Mesenchymal stem cell (in vitro differentiated cells and primary cell): ENCODE measurements at places on chromosomes 3 and 15.

GRCh38 chr3:53763353-53763752 lies 82.9 kb downstream of the CHDH start:
- no peaks in the 10 kb centered on the region for H3K4me1 ChIP-seq
- no peak overlapping the region for H3K27ac ChIP-seq
- no peaks in the 10 kb centered on the region for H3K36me3 ChIP-seq
- peaks cover 26% of the 10 kb centered on the region for H3K27me3 ChIP-seq

DNA sequence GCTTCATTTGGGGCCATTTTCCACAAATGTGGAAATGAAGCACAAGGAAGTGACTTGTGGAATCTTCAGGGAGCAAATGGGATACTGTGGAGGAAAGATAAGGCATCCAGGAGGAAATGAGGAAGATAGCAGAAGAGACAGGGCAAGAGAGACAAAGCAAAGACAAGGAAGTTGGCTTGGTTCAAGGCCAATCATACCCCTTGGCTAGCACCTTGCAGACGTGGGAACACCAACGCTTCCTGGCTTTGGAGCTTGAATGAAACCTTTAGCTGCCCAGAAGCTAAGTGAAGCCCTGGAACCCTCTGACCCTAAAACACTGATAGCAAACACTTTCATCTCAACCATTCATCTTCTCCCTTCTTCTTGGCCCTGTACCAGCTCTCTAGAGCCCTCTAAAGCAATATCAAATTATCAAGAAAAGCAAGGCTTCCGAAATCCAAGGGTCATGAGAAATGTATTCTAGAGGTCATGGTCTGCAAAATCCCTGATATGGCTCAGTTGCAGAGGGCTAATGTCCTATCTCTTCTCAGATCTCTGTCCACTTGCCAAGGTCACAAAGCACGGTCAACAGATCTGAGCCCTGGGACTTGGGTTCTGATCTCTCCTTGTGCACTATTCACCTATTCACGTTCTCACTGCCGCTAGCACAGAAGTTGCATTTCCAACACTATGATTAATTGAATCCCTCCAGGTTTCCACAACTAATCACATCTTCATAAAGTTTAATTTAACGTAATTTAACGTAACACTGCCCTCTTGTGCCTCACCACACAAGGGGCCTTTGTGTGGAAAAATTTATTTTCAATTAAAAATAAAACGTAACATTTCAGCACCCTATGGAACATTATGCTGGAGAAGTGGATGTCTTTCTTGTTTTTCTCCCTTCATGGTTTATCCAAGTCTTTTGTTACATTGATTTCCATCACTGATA lies 557.6 kb upstream of the ADAMTS9 start:
- H3K4me1 ChIP-seq, result no peaks in the 10 kb centered on the region
- H3K36me3 ChIP-seq, result no peaks in the 10 kb centered on the region
- no peak overlapping the region for H3K27ac ChIP-seq
- no peak overlapping the region for H3K4me3 ChIP-seq
- H3K27me3 ChIP-seq, result peaks cover 6% of the 10 kb centered on the region
- peak; percentile 34 for DNase-seq

DNA sequence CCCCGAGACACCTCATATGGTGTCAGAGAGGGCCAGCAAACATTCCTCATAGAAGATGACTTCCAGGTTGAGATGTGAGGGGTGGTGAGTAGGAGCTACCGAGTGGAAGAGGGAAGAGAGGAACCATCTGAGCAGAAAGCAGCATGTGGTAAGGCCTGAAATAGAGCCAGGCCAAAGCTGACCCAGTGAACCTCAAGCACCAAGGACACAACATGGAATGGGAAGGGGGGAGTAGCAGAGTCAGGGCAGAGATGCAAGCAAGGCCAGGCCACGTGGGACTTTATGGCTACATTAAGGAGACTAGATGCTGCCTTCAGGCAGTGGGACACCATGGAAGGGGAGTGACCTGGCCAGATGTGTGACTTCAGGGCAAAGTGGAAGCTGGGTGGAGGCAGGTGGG lies 38.3 kb upstream of the WNT5A start:
- no peak overlapping the region for H3K4me3 ChIP-seq
- H3K36me3 ChIP-seq, result no peaks in the 10 kb centered on the region
- peaks cover 21% of the 10 kb centered on the region for H3K4me1 ChIP-seq
- no peak overlapping the region for H3K27ac ChIP-seq

DNA sequence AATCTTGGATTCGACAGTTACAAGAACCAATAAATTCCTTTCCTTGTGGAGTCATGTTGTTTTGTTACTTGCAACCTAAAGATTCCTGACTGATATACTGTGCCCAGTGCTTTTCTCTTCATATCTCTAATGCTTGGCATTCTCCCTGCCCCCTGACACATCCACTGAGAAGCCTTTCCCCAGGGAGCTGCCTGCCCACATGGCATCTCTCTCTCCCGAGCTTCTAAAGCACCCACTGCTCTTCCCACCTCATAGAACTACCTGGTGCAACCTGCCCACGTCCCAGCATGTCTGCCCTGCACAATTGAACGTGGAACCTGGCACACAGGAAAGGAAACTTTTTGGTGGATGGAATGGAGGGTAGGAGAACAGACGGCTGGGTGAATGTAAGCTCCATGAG lies 6.8 kb downstream of the CYP8B1 start:
- peaks cover 27% of the 10 kb centered on the region for H3K27me3 ChIP-seq
- H3K27ac ChIP-seq, result no peak overlapping the region
- no peak for DNase-seq
- no peaks in the 10 kb centered on the region for H3K36me3 ChIP-seq
- no peak overlapping the region for H3K4me3 ChIP-seq

GRCh38 chr3:174099724-174100123 lies 702.2 kb downstream of the NLGN1 start:
- H3K36me3 ChIP-seq, result no peaks in the 10 kb centered on the region
- H3K27me3 ChIP-seq, result no peaks in the 10 kb centered on the region
- no peak overlapping the region for H3K4me3 ChIP-seq

GRCh38 chr15:63243101-63243500 lies 34.3 kb upstream of the APH1B start:
- peaks cover 6% of the 10 kb centered on the region for H3K4me1 ChIP-seq
- DNase-seq, result no peak
- H3K36me3 ChIP-seq, result peaks cover 6% of the 10 kb centered on the region
- H3K4me3 ChIP-seq, result no peak overlapping the region

GRCh38 chr3:166864473-166865467 lies 515.3 kb downstream of the ZBBX start:
- no peak overlapping the region for H3K27ac ChIP-seq
- no peaks in the 10 kb centered on the region for H3K4me1 ChIP-seq
- no peak overlapping the region for H3K4me3 ChIP-seq
- no peak for DNase-seq
- no peaks in the 10 kb centered on the region for H3K27me3 ChIP-seq
- H3K36me3 ChIP-seq, result no peaks in the 10 kb centered on the region

- no peaks in the 10 kb centered on the region for H3K27me3 ChIP-seq
- H3K36me3 ChIP-seq, result no peaks in the 10 kb centered on the region
- no peak overlapping the region for H3K27ac ChIP-seq
- no peak overlapping the region for H3K4me3 ChIP-seq
- no peak for DNase-seq
Measured at GRCh38 chr3:192947421-192947820, 29.8 kb upstream of the MB21D2 start.

GRCh38 chr3:27628026-27628750 lies 93.9 kb downstream of the EOMES start:
- DNase-seq, result peak; percentile 16
- no peak overlapping the region for H3K27ac ChIP-seq
- no peaks in the 10 kb centered on the region for H3K4me1 ChIP-seq
- no peak overlapping the region for H3K4me3 ChIP-seq
- H3K36me3 ChIP-seq, result no peaks in the 10 kb centered on the region

DNA sequence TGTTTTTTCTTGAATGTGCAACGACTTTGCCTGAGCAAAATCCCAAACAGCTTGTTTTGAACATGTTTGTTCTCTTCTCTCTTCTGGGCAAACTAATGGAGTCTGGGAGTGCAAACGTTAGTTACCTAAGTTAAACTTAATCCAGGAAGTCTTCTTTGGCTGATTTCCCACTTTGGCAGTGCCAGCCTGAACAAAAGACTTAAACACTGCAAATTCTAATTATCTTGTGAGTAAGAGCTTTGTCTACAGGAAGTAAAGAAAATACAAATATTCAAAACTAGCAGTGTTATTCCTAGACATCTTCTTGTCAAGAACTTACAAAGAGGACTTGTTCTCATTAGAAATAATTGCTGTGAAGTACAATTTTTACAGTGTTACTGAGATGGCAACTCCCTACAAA lies 16.7 kb upstream of the DENND6A start:
- no peaks in the 10 kb centered on the region for H3K27me3 ChIP-seq
- H3K4me1 ChIP-seq, result no peaks in the 10 kb centered on the region
- H3K4me3 ChIP-seq, result no peak overlapping the region
- no peak for DNase-seq

DNA sequence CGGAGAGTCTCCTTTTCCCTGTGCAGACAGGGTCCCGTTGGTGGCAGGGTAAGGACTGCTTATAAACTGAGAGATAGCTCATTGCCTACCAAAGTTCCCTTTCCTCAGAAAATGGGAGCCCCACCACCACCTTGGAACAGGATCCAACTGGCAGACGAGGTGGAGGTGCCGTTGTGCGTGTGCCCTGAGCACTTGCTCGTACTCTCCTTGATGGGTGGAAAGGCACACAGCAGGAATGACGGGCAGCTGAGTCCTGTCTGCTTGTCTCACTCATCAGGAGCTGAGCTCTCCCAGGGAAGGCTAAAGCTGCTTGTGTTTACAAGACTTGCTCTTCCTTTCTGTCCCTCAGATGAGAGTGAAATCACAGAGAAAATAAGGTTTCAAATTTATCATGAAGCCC lies 60.7 kb downstream of the B3GNT5 start:
- no peak overlapping the region for H3K4me3 ChIP-seq
- no peak overlapping the region for H3K27ac ChIP-seq

DNA sequence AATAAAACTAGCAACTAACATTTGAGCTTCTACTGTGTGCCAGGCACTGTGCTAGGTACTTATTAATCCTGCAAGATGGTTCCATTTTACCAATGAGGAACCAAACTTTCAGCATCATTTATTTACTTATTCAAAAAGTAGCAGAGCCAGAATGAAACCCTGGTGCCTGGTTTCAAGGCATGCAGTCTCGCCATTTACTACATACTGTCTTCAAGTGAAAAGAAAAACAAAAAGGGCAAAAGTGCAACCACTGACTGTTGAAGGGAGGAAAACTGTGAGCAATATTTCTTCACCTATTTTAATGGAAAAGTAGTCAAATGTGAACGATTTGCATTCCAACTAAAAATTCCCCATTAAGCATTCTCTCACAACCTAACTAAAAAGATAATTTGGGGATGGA lies 8.7 kb downstream of the DCUN1D1 start:
- H3K36me3 ChIP-seq, result no peaks in the 10 kb centered on the region
- H3K27ac ChIP-seq, result no peak overlapping the region
- H3K4me1 ChIP-seq, result peaks cover 13% of the 10 kb centered on the region
- no peak overlapping the region for H3K4me3 ChIP-seq
- H3K27me3 ChIP-seq, result no peaks in the 10 kb centered on the region

DNA sequence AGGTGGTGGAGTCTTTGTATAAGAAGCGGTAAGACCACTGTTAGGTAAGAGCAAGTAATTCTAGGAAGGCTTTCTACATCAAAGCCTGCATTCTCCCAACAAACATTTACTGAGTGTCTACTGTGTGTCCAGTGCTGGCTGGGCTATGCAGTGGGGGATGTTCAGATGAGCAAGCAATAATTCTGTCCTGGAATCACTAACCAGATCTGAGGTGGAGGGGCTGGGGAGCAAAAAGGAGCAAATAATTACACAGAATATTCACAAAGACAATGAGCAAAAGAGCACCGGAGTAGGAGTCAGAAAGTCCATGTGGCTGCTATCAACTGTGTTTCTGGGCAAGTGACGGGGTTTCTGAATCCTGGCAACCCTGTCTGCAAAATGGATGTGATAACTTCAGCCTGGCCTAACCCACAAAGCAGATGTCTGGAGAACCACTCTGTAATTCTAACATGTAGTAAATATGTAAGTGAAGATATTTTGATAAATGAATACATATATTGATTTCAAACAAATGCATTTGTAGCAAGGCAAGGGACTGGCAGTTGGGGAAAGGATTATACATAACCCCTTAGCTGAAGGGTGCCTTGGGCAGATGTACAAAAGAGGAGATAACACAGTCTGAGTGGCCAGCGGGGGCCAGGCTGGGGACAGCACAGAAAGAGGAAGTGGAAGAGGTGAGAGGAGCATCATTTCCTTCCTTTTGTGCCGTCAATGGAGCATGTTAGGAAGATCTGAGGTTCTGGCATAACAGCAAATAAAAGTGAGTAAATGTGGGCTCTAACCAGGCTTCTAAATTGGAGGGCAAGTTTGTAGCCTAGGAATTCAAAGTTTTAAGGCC lies 28.8 kb downstream of the CYP8B1 start:
- no peak for DNase-seq
- peaks cover 6% of the 10 kb centered on the region for H3K4me1 ChIP-seq
- H3K27me3 ChIP-seq, result peaks cover 14% of the 10 kb centered on the region

DNA sequence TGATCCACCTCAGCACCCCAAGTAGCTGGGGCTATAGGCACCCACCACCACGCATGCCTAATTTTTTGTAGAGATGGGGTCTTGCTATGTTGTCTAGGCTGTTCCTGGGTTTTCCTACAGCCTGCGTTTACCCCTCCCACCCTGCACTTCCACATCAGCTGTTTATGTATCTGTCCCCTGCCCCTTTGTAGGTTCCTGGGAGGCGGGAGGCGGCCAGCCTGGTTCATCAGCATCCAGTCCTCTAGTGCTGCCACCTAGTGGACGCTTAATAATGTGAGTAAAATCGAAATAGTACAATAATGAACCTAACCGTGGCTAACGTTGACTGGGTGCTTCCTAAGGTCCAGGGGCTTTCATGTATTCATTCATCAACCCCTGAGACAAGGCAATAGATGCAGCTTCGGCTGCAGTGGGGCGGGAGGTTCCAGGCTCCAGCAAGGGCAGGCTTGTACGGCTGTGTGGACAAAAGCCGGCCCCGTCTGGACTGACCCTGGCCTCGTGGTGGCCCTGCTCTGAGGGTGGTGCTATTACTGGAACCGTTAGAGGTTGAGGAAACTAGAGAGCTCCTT lies 1.2 kb upstream of the LCTL start:
- H3K36me3 ChIP-seq, result no peaks in the 10 kb centered on the region
- no peak overlapping the region for H3K4me3 ChIP-seq
- peak; percentile 77 for DNase-seq
- H3K27ac ChIP-seq, result no peak overlapping the region
- H3K27me3 ChIP-seq, result no peaks in the 10 kb centered on the region
- peaks cover 30% of the 10 kb centered on the region for H3K4me1 ChIP-seq

DNA sequence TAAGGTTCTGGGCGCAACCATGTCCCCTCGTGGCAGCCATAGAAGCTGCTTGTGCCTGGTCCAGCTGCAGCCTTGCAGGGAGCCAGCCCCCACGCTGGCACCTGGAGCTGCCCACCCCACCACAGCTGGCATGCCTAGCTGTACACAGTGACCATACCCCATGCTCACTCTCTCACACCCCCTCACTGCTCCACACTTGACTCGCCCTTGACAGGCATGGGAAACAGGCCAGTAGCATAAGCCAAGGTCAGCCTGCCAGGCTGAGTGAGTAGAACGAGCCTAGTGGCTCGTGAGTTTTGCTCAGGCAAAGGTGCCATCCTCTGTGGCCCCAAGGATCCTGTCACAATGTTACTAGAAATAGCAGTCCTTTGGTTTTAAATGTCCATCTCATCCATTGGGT lies 52.7 kb upstream of the CADM2 start:
- no peak for DNase-seq
- no peak overlapping the region for H3K27ac ChIP-seq
- no peaks in the 10 kb centered on the region for H3K36me3 ChIP-seq
- no peak overlapping the region for H3K4me3 ChIP-seq
- H3K27me3 ChIP-seq, result no peaks in the 10 kb centered on the region
